HepG2 (cell line): ENCODE measurements at places on chromosomes 7 and 10.

GRCh38 chr10:61733358-61733940, 70.7 kb downstream of the CABCOCO1 start:
- DNase-seq: peak; percentile 33

DNA sequence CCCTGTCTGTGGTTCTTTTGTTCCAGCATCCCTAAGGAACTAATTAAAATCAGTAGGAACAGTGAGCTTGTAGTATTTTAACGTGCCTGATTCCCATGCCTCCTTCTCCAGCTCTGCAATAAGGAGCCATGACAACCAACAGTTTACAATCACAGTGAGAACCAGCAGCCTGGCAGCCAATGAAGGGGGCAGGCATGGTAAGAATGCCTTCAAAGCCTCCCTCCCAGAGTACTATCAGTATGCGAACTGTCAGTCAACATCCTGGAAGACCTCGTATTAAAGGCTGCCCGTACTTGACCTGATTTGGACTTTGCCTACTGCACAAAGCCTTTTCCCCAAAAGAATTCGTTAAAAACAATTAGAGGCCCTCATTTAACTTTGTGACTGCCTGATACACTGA, 7.7 kb downstream of the ZPBP start:
- no peak for DNase-seq

DNA sequence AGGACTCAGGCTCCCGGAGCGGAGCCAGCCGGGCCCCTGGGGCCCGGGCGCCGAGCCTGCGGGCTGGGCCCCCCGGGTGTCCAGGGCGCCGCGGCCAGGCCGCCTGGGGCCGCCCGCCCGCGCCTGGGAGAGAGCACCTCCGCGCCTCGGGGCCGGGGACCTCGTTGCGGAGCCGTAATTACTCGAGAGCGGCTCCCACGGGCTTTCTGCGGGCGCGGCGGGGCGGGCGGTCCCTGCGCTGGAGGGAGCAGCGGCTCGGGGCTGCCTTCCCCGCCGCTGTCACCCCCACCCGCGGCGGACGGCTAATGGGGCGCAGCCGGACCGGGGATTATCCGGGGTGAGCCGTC, 1.5 kb downstream of the GNB2 start:
- no peak for DNase-seq

GRCh38 chr7:47581804-47582763, at the start of gene TNS3:
Gene TNS3, minus strand, starts transcription at chr7:47582111. Its CDS starts 142,475 bp downstream, at chr7:47439636.
- no peak for DNase-seq

DNA sequence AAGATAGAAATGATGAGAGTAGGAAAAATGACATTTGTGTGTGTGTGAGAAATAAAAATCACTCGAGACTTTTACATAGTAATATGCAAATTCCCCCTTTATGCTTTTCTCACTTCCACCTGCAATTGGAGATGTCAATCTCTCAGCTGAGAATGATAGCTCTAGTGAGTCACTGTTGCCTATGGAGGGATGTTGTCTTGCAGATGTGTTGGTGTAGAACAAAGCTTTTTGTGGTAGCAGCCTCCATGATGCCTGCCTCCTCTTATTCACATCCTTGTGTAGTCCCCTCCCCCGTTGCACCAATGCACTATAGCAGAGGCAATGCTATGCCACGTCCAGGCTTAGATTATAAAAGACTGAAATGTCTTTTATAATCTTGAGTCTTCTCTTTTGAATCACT, 33.8 kb downstream of the SPAG6 start:
- DNase-seq: no peak

DNA sequence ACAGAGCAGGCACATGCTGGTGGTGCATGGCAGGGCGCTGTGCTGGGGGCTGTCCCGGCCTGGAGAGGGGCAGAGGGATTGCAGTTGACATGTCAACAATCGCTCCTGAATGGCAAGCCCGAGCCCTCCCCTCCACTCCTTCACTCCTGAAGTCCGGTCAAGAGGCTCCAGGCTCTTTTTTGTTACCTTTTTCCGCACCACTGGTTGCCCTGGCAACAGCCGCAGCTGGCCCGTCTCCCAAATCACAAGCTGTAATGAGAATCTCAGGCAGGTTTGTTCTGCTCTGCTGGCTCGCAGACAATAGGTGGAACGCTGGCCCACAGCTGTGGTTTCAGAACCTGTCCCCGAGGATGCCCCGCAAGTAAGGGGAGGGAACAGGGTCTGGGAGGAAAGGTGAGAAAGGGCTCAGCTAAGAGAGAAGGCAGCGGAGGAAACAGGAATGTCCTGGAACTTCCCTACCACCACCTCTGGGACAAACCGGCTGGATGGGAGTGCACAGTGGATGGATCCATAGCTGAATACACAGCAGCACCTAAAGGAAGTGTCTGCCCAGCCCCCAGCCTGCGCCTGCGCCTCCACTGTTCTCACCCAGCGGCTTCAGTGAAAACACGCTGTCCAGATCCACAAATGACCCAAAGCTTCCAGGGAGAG, 58.9 kb downstream of the CALML3 start:
- DNase-seq: no peak

GRCh38 chr7:38122501-38122900, 55.5 kb upstream of the STARD3NL start:
- DNase-seq: no peak

- DNase-seq: no peak
Observed at GRCh38 chr10:112911206-112911605, 38.8 kb upstream of the TCF7L2 start.

DNA sequence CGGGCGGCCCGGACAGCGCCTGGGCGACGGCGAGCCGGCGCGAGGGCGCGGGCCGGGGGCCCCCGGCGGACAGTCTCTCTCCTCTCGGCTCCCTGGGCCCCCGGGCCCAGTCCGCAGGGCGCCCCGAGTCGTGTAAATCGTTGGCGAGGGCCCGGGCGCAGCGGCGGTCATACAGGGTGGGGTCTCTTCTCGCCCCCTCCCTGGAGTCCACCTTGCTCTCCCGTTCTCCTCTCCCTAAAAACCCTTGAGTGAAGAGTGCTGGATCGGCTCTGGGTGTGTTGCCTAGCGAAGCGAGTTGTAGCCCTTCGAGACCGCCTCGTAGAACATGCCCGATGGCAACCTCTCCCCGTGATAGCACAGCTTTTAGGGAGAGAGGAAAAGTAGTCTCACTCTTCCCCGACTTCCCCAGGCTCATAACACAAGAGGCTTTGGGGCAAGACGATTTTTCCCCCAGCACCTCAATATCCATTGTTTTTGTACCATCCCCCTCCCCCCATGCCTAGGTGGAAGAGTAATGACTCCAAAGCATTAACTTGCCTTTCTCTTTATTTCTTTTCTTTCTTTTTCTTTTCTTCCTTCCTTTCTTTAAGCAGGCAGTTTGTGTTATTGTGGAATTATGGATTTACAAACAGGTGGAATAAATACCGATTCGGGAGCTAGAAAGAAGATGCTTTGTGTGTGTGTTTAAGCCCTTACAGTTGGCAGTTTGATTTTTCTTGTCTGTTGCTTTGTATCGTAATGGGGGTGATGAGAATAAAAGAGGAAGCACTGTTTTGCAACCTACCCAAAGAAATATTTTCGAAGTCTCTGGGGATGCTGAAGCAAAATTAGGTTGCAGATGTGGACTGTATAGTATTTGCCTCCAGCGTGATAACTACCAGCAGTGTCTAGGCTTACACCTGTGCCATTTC, 822 bp downstream of the SHOC2 start:
- DNase-seq: no peak

GRCh38 chr7:127759945-127760421, 108.0 kb downstream of the SND1 start:
- no peak for DNase-seq

DNA sequence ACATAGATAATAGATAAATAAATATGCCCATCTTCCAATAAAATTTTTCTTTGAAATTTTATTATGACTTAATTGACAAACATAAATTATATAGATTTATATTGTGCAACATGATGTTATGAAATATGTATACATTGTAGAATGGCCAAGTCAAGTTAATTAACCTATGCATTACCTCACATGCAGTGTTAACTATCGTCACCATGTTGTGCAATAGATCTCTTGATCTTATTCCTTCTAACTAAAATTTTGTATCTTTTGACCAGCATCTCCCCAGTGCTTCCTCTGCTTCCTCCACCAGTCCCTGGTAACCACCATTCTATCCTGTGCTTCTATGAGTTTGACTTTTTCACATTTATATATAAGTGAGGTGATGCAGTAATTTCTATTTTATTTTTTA, 259.6 kb downstream of the SUGCT start:
- no peak for DNase-seq

GRCh38 chr7:107315716-107316220, 147.0 kb downstream of the HBP1 start:
- DNase-seq: no peak

GRCh38 chr10:102752266-102752930, 8.7 kb downstream of the WBP1L start:
- DNase-seq: peak; percentile 51

GRCh38 chr10:133258818-133259601, 17.7 kb downstream of the ADAM8 start:
- DNase-seq: peak; percentile 30

DNA sequence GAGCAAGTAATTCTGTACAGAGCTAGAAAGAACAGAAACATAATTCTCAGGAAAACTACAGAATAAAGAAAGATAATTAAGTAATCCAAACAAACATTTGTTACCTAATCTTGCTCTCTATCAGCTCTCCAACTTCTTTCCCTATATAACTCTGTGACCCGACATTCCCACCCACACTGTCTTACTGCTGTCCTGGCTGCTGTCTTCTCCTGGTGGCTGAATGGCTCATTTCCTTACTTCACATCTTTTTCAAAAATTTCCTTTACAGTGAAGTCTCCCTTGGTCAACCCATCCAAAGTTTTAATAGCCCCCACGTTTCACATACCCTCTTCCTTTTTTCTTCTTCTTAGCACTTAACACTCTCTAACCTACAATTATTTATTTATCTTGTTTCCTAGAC, 64.0 kb downstream of the HYCC1 start:
- no peak for DNase-seq

- no peak for DNase-seq
Observed at GRCh38 chr10:121082984-121083383, 231.8 kb downstream of the WDR11 start.
